ENCODE measurements at places on chromosomes 4 and X. TPM values are rescaled to one million over a fixed set of nuclear protein-coding genes. Genes with fewer than 3 reads are reported as not detected.

SORCS2 gene
- total RNA-seq: not detected

CITED1 gene
- total RNA-seq: not detected

ETFDH gene
- total RNA-seq: 8.8 TPM

CSAG3 gene
- not detected for total RNA-seq

HTRA3 gene
- total RNA-seq: not detected

HSFX1 gene
- total RNA-seq: 2.9 TPM

CXXC4 gene
- total RNA-seq: not detected

ASB9 gene
- total RNA-seq: not detected

ASB12 gene
- 0.37 TPM for total RNA-seq

PCDH19 gene
- total RNA-seq: not detected

ODAM gene
- not detected for total RNA-seq

RHOXF2B gene
- total RNA-seq: not detected

GLOD5 gene
- total RNA-seq: not detected

ABCG2 gene
- total RNA-seq: 0.07 TPM

Measured in B cell (primary cell).